ENCODE measurements at places on chromosomes 16 and 17.

- no peak for DNase-seq
These were observed 230.5 kb upstream of the CACNG5 start for GRCh38 chr17:66604376-66604775.

- no peak for DNase-seq
These were observed 58.1 kb downstream of the NDE1 start for GRCh38 chr16:15708096-15708495.

- DNase-seq: no peak
These were observed 61.9 kb downstream of the MGAT5B start for GRCh38 chr17:76930107-76930506.

DNA sequence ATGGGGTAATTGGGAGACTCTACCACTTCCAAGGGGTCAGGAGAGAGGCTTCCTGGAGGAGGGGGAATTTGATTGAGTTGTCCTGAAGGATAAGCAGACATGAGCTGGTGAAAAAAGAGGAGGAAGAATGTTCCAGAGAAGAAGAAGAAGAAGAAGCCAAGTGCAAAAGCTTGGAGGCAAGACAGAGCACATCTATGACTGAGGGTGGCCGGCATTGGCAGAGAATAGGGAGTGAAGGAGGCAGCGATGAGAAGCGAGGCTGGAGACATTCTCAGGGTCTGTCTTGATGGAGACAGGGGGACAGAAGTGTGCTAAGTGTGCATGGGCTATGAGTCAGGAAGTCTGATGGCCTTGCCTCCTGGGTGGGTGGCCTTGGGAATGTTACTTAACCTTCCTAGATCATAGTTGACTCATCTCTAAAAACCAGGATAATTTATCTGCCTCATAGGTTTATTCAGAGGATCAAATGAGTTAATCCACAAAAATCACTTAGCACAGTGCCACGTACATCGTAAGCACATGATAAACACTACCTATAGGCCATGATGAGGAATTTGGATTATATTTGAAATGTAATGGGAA is 171.7 kb downstream of the ABCC12 start:
- no peak for DNase-seq

DNA sequence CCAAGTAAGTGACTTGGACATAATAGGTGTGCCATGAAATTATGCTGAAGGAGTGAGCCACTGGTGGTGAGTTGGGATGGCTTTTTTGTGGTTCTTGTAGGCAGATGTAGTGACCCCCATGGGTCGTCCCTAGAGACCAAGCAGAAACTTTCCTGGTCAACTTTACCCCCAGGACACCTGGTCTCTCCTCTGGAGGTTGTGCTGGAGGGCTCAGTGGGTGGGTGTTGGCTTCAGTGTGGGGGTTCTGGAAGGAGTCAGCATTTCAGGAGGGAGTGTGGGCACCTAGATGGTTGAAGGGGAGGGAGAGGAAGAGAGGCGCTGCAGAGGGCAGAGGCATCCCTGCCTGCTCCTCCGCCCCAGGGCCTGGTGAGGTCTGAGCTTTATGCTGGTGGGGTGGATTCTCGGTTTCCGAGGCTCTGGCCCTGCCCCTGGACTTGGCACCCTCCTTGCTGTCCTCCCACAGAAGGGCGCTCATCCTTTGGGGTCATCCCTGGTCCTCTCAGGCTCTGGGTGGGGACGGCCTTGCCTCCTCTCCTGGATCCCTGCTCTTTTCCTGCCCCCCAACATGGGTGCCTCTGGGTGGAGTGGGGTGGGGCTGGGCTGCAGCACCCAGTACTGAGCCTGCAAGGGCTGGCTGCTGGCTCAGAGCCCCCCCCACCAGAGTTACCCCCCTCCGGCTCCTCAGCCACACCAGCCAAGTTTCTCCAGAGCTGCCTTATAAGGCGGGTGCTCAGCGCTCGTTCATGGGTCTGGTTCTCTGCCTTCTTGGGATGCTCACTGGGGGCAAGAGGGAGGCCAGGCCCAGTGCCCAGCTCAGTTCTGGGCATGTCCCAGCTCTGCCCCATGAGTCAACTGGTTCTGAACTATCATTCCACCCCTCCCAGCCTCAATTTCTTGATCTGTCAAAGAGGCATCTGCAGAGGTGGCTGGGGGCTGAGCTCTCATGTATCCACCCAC is 266.8 kb downstream of the SEC14L1 start:
- no peak for DNase-seq

DNA sequence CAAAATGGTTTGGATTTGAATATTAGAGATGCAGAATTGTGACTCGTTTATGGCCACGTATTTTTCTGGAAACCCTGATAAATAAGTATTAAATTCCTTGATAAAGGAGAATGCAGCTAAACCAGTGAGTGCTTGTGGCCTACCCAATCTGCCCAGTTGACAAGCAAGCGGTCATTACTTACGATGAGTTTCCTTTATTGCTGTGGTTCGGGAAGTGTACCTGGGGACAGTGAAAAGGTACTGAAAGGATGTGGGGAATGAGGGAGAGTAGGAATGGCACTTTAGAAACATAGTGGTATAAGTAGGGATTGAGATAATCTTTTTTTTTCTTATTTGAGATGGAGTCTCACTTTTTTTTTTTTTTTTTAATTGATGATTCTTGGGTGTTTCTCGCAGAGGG is 33.8 kb downstream of the RBBP6 start:
- DNase-seq: no peak

- DNase-seq: no peak
These were observed 4.6 kb downstream of the TSPOAP1 start for GRCh38 chr17:58324056-58324408.

- DNase-seq: no peak
These were observed 93.5 kb downstream of the CRISPLD2 start for GRCh38 chr16:84913315-84913714.

DNA sequence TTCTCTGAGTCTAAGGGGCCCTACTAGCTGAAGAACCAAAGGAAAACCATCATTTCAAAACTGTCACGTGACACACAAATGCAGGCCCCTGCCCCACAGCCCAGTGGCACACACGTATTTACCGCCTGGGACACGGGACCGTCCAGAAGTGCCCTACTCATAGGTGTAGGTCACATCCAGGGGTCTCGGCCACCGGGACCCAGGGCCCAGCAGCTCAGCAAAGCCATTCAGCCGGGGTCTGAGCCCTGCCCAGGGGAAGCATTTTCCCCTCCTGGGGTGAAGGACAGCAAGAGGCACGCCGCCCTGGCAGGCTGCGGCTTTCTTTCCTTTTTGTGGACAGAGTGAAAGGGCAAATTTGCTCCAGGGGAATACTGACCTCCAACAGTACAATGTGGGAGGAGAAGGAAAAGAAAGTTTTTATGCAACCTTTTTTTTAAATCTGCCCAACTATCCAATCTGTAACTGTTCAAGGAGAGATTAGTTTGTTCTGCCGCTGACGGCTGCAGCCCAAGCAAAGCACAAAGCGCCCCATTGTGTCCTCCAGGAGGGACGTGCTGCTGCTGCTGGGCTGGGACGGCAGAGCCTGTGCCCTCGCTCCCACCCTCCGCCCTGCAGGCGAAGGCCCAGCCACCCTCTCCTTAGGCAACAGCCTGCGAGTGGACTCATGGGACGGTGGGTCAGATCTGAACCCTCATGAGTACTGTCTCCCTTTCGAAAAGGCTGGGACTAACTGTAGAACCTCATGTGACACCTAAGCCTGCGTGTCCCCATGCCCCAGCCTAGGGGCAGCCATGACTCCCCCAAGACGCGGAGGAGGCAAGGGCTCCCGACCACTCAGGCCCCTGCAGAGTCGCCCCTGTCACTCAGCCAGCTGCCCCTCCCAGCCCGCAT is 21.3 kb downstream of the SLC7A5 start:
- no peak for DNase-seq
